AG10803 (cell line): ENCODE measurements at places on chromosomes 4 and X.
A peak's percentile ranks its signal among the peaks of the same experiment; 100 is the strongest.

DNA sequence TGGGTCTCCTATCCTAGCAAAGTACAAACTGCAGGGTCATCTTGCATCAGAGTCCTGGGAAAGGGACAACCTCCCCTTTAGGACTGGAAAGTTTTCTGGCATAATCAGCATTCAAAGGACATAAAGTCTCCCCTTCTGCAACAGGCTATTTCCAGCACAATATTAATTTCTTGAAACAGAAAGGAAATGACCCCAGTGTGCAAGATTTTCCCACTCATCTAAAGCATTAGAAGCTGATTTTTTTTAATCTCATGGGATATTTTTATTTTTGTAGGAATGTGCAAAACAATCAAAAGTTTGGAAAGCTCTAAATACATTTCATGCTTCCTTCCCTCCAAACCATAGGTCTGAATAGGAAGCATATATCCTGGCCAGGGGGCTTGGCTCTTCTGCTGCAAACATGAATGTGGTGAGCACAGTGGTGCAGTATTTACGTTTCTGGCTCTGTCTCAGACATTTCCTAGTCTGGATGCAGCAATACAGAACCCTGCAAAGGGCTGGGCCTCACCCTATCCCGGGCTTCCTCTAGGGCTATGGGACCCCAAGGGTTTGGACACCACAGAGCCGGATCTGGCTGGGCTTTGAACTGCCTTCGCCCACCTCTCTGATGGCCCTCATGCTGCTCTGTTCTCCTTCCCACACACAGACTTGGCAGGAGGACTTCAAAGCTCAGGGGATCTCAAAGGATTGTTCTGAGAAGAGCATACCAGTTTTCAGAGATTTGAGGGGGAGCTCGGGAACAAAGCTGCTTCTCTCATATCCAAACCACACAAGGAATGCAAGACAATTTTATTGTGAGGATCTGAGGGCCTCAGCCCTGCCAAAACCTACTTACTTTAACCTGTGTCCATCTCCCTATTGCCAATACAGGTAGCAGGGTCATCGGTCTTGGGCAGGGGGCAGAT lies 64.9 kb downstream of the POLR2B start:
- peak; percentile 95 for DNase-seq

GRCh38 chr4:139902321-139903320 lies 237.0 kb downstream of the MGST2 start:
- DNase-seq: peak; percentile 43

DNA sequence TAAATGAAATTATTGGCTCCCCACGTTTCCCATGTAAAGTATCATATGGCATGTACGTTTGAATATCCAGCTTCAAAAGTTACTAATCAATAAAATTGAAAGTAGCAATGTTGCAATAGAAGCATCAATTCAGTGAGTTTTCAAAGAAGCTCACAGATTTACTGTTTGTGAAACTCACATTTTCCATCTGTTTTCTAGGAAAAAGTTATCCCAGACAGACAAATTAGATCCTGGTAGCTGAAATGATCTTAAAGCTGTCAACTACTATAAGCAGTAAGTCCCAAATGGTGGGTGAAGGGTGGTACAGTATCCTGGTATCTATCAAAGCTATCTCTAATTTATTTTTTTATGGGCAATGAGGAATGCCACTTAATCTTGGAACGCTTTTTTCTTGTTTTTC lies 60.7 kb upstream of the MXRA5 start:
- DNase-seq: no peak

- peak; percentile 46 for DNase-seq
These were observed 1.4 kb upstream of the C4orf50 start for GRCh38 chr4:6019316-6020263.

- DNase-seq: peak; percentile 13
These were observed 12.3 kb downstream of the CLDN2 start for GRCh38 chrX:106932492-106932923.

DNA sequence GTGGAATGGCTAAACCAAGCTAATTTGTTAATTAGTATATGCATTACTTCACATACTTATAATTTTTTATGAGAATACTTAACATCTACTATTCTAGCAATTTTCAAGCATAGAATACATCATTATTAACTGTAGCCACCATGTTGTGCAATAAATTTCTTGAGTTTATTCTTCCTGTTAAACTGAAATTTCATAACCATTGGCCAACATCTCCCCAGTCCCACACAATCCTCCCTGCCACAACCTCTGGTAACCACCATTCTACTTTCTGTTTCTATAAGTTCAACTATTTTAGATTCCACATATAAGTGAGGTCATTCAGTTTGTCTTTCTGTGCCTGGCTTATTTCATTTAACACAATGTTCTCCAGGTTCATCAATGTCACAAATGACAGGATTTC lies 208.5 kb downstream of the PPP4R3C start:
- no peak for DNase-seq

DNA sequence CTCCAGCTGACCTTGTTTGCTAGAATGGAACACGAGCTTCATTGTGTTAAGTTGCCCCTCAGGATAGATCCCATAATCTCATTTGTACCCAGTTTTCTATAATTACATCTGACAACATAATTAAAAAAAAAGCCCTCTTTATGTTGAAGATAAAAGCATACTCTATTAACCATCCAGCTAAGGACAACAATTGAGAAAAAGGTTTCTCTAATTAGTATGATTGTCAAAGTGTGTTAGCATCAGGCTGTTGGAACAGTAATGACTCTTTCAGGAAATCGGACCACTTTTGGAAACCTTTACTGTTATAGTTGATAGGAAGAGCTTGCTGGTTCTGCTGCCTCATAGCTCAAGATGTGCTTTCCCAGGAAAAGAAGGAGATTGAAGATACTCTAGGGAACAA lies 172.6 kb downstream of the FHIP1A start:
- no peak for DNase-seq

DNA sequence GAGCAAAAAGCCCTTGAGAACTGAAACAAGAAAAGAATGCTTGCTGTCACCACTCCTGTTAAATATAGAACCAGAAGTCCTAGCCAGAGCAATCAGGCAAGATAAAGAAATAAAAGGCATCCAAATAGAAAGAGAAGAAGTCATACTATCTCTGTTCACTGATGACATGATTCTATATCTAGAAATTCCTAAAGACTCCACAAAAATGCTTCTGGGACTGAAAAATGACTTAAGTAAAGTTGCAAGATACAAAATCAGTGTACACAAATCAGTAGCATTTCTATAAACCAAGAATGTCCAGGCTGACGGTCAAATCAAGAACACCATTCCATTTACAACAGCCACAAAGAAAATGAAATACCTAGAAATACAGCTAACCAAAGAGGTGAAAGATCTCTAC lies 552.7 kb upstream of the SLIT2 start:
- no peak for DNase-seq

GRCh38 chr4:52052475-52052780 lies 1.3 kb downstream of the SPATA18 start:
- peak; percentile 30 for DNase-seq

GRCh38 chr4:52957220-52957686 lies 95.1 kb downstream of the RASL11B start:
- DNase-seq: peak; percentile 77

GRCh38 chr4:105327956-105328355 lies 145.9 kb downstream of the PPA2 start:
- peak; percentile 38 for DNase-seq

DNA sequence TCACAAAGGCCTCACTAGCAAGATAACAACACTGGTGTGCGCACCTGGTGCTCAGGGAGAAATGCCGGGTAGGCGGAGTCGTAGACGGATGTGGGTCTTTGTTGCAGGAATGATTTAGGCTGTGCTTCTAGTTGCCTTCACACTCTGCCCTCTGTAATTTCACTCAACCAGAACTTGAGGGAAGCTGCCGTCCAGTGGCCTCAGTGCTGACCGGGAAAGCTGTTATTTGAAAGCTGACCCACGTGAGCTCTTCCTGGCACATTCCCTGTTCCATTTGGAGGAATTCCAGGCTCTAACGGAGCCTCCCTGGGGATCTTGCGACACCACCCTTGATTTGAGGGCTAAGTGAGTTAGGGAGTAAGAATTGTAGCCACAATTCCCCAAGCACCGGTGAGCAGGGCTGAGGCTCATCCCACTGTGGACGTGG lies 15.9 kb downstream of the SH3TC1 start:
- peak; percentile 77 for DNase-seq

DNA sequence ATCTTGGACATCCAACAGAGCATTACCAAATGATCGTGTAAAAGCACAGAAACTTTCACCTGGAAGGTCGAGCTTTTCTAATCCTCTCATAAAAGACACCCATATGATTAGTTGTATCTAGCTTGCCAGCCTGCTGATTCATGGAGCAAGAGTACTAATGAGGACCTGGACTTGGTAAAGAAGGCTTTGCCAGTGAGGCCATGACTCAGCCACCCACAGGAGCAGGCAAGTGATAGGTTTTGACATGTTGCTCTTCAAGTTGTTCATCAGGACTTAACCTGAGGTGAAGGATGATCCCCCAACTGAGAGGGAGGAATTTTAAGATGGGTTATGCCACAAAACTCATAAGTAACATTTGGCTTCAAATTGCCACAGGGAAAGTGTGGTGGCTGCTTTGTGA lies 24.7 kb upstream of the EPGN start:
- peak; percentile 52 for DNase-seq

DNA sequence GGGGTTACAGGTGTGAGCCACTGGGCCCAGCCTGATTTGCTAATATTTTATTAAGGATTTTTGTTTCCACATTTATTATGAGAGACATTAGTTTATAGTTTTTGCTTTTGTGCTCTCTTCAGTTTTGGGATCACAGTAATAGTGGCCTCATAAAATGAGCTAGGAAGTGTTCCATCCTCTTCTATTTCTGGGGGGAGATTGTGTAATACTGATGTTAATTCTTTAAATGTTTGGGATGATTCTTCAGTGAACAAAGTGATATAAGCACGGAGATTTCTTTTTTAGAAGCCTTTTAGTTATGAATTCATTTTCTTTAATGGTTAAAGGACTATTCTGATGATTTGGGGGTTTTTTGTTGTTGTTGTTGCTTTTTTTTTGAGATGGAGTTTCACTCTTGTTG lies 41.3 kb downstream of the RBMX start:
- peak; percentile 53 for DNase-seq

DNA sequence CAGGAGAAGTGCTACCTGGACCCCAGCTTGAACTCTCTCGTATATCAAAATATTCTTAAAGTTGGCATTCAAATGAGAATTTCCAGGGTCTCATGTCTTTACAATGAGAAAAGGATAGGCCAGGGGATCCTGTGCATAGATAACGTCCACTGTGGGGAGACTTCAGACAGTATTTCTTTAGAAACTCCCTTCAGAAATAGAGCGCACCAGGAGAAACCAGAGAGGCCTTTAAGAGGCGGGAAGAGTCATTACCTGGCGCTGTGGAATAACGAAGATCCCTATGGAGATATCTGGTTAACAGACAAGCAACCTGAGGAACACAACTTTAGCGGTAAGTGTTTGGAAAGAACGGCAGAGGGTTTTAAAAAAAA lies 600 bp downstream of the RADX start:
- DNase-seq: no peak

DNA sequence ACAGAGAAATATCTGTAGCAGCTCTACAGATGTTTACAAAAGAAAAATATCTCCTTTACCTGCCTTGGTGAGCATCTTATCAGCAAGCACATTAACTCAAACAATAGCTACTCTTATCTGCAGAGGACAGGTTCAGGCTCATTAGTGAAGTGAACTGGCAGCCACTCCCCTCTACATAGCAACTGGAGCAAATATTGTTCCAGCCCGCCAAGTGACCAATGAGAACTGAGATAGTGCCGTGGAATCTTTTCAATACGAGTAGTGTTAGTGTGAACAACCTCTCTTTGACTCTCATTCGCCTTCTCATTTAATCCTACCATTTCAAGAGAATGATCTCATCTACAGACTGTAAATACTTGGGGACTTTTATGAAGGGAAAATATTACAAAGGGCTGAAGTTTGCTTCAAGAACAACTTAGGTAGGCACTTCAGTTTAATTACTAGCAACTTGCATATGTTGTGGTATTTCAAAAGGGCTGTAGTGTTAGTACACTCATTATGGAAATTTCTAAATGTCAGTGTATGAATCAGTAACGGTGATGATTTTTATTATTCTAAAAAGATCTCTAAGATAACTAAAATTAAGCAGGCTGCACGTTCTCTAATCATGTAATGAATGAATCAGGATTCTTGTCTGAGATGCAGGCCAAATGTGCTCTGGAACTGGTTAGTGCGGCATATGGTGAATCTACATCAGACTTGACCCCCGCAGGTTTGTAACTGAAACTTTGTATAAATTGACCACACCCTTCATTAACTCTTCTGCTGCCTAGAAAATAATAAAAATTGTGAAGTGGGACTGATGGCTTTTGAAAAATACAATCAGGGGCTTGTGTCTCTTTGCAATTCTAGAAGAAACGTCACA lies 72.4 kb downstream of the PALLD start:
- DNase-seq: peak; percentile 40

GRCh38 chr4:39304651-39305050 lies 61.5 kb downstream of the RFC1 start:
- no peak for DNase-seq

DNA sequence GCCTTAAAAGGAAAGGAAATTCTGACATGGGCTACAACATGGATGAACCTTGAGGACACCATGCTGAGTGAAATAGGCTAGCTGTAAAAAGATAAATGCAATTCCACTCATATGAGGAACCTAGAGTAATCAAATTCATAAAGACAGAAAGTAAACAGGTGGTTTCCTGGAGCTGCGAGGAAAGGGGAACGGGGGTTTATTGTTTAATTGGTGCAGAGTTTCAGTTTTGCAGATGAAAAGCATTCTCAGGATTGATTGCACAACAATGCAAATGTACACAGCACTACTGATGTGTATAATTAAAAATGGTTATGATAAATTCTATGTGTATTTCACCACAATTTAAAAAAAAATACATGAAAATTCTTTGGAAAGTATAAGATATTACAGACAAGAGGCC lies 24.0 kb downstream of the PLRG1 start:
- no peak for DNase-seq

DNA sequence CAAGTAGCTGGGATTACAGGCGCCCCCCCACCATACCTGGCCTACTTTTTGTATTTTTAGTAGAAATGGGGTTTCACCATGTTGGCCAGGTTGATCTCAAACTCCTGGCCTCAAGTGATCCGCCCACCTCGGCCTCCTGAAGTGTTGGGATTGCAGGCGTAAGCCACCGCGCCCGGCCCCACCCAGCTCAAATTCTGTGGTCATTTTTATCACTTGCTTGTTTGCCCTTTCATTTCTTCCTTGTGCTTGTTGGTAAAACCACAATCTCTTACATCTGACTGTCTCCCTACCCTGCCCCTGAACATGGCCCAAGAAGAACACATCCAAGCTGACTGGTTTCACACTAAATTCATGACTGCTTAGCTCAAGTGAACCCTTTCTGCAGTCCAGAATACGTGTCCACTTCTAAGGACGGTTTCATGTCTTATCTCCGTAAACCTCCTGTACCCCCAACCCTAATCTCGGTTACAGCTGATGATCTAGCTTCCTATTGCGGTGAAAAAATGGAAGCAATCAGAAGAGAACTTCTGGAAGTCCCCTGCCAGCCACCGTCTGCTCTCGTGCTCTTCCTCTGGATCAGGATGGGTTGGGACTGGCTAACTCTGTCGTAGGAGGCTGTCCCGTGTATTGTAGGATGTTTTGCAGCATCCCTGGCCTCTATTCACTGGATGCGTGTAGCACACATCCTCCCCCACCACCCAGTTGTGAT lies 5.4 kb upstream of the RS1 start:
- DNase-seq: no peak
